ENCODE measurements at places on chromosomes 6 and 20. TPM values are rescaled to one million over a fixed set of nuclear protein-coding genes. Genes with fewer than 3 reads are reported as not detected.

DNA sequence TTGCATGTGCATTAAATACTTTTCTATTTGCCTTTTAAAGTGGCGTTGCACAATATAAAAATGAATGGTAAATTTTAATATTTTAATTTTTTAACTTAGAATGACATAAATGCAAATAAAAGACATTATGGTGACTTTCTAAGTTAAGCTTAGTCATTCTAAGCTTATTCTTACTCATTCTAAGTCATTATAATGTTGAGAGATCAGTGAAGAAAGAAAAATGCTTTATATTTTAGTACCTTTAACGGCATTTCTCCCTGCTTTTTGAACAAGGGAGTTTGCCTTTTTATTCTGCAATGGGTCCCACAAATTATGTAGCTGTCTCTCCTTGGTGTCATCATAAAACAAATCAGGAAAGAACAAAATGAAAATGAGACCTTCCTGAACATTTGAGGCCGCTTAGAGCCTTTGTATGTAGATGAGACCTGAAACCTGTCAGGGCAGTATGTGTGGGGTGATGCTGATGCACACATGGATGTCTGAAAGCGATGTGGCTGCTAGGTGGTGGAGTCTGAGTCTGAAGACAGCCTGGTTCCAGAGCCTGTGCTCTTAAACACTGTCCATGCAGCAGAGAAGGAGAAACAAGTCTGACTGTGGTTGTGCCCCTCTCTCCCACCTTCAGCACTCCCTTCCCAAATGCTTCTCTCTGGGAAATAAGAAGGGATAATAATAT, 158.0 kb downstream of the PHF3 start:
- no peak for DNase-seq

DNA sequence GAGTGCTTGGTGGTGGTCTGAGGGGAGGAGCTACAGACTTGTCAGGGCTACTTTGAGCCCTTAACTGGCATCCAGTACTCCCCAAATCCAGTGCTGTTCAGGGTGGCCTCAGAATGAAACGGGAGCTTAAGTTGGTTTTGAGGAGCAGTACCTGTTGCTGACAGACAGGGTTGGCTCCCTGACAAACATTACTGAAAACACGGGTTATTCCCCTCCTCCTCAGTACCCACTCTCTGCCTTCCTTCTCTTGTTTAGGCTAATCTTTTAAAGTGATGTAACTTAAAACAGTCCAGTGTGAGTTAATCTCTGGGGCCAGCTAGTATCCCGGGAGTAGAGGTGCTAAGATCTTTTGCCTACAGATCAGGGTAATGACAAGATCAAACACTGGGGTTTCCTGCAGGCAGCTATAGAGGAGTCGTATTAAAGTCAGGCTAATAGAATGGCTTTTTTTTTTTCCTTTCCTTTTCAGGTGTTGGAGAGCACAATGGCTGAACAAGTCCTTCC, 3.7 kb downstream of the TNFAIP3 start:
- no peak for DNase-seq

DNA sequence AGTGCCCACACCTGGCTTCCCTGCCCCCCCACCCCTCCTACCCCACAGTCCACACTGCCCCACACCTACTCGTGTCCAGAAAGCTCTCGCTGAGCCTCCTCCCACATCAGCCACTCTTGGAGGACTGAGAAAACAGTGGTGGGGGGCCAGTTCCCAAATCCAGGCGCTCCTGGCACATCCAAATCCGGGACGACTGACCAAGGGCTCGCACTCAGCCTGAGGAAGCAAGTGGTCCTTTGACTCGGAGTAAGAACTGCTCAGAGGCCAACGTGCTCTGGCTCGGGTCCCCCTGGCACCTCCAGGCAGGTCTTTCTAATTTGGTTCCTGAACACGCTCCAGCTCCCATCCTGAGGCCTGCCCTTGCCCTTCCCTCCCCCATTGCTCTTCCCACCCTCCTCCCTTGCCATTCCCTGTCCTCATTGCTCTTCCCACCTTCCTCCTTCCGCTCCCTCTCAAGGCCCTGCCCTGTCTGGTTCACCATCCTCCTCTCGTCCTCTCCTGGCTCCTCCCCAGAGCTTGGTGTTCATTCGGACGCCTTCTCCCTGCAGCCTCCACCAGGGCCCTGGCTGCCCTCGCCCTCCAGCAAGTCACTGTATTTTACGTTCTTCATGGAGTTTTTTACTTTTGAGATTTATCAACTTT, 83.6 kb downstream of the THBS2 start:
- DNase-seq, result peak; percentile 45

DNA sequence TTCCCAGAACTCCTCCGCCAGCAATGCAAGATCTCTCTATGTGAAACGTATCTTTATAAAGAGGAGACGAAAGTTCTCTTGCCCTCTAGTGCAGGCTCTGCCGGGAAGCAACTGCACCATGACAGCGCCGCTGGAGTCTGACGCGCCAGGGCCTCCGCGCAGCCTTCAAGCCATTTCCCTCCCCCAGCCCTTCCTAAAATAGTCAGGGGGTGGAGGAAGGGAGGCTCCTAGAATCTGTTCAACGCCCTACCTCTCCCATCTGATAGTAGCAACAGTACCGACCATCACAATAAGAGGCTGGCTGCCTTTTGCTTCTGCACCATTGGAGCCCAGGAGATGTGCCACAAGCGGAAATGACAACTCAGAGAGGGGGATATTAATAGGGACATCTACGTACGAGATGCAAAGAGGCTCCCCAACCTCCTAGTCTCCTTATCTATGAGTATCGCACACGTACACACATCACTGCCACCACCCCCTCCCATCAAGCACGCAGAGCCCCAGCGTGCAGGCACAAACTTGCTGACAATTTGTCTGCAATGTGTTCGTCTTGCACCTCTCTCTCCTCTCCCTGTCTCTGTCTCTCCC, 1.0 kb downstream of the SYNE1 start:
- peak; percentile 90 for DNase-seq

The PPP1R3D gene
- 8.8 TPM for total RNA-seq
